Activated CD8-positive, alpha-beta T cell treated with anti-CD3 and anti-CD28 coated beads for 36 hours (primary cell): ENCODE measurements at places on chromosomes 2 and 18.

DNA sequence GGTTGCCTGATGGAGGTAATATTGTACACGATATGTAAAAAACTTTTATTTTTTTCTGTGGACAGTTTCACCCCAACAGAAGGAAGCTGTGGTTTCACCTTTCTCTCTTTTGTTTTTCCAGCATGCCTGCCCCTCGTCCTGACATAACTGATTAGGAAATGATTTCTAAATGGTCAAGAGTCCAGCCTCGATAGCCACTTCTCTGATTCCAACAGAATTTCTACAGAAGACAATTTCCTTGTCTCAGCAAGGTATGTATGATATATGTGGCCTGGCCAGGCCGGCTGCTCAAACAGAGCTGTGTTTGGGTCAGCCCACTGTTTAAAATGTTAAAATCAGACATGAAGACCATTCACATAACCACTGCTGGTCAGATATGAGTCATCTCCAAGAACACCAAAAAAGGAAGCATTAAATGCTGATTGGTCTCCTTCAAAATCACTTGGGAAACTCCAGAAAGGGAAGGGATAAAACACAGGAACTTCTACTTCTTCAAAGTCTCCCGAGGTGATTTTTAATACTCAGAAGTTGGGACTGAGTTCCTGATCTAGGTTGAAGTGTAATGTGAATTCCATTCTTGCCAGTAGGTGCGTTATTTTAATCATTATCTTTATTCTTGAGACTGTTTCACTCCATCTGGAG, 22.3 kb downstream of the ATP8B1 start:
- no peak for DNase-seq

GRCh38 chr2:72994282-72994990, 77.1 kb downstream of the SFXN5 start:
- no peak for DNase-seq

DNA sequence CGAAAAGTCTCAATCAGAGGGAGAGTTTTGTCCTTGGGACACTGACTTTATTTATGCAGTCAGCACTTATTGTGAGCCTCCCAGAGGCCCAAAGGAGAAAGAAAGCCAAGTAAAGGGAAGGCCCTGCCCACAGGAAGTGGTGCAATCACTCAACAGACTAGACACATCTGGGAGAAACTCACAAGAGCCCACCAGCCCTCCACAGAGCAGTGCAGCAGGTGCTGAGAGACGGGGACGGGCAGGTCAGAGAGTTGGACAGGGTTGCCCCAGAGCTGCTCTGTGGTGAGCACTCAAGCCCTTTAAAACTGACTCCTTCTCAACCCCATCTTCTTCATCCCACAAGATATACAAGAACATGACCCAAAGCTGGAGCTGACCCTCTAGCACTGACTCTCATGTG, 96.0 kb downstream of the TFCP2L1 start:
- peak; percentile 3 for DNase-seq

DNA sequence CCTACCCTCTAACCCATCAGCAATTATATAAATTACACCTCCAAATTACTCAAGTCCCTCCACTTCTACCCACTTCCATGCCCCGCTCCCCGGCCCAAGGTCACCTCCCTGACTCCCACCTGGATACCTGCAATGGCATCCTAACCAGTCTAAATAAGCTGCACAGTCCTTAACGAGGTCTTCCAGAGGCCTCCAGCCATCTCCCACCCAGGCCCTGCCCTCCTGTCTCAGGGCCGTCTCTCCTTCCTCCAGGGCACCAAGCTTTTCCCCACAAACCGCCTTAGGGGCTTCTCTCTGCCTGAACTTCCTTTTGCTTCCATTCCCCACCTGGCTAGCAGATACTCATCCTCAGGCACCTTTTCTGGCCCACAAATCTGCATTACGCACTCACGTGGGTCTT, 4.8 kb downstream of the L3MBTL4 start:
- DNase-seq = no peak
